ENCODE measurements at places on chromosomes 3 and 15.
A peak's percentile ranks its signal among the peaks of the same experiment; 100 is the strongest.

DNA sequence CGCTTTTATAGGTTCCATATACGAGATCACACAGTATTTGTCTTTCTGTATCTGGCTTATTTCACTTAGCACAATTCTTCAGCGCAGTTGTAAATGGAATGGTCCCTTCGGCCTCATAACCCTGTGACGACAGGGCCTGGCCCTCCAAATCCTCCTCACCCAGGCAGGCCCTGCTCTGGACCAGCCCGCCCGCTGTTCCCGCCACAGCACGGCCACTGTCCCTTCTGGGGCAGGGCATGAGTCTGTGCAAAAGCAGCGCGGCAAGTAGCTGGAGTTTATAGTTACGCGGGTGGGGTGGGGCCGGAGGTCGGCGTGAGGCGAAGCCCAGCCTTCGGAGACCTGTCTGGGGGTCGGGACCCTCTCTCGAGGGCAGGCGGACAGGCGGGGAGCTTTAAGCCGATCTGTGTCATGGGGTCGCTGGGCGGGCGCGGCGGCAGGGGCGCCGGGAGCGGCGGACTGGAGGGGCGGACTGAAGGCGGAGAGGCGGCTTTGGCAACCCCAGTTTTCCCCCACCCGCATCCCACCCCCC lies 543 bp downstream of the ARPIN start:
- DNase-seq = no peak

GRCh38 chr3:34277110-34277509 lies 478.7 kb downstream of the PDCD6IP start:
- DNase-seq = no peak

DNA sequence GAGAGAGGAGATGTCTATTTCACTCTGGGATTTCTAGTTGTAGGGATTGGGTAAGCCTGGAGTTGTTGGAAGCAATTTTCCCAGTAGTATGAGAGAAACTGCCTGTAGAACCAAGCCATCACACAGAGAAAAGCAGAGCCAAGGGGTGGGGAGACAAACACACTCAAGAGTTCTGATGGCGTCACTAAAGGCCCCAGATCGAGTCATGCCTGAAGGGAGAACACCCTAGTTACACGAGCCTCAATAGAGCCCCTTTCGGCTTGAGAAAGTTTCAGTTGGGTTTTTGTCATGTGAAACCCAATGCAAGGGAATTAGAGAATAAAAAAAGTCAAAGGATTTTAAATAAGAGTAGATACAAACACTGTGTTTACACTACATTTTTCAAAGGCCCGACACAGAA lies 66.1 kb upstream of the PFN2 start:
- DNase-seq = no peak

DNA sequence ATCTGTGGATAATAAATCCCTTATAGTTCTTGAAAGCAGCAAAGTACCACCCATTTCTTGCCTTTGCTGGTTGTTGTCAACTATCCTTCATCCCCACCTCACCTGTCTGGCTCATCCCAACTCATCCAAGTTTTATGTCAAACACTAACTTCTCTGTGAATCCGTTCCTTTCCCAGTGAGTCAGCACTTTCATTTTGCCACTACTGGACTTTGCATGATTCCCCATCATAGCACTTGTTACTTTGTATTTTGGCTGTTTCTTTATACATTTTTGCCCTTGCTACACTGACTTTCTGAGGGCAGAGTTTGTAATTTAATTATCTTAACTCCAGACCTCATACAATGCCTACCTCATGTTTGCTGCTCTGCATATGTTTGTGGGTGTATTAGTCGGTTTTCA lies 90.8 kb upstream of the RORA start:
- no peak for DNase-seq

GRCh38 chr3:147313513-147313912 lies 92.8 kb downstream of the ZIC4 start:
- DNase-seq = no peak

GRCh38 chr3:187944390-187945179 lies 199.3 kb upstream of the BCL6 start:
- DNase-seq = no peak

GRCh38 chr3:77125966-77126365 lies 86.1 kb downstream of the ROBO2 start:
- no peak for DNase-seq

DNA sequence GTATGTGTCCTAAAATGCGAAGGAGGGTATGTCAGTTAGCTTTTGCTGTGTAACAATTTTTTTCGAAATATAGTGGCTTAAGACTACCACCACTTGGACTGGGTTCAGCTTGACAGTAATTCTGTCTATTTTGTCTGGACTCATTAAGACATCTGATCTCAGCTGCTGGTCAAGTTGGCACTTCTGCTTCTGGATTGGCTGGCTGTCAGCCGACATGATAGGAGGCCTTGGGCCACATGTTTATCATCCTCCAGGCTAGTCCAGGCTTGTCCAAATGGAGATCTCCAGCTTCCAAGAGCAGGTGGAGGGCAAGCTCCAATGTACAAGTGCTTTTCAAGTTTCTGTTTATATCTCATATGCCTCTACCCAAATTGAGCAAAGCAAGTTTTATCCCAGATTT lies 95.9 kb downstream of the GALK2 start:
- DNase-seq = no peak

- DNase-seq = no peak
Measured at GRCh38 chr15:58387130-58387529, 44.7 kb upstream of the LIPC start.

DNA sequence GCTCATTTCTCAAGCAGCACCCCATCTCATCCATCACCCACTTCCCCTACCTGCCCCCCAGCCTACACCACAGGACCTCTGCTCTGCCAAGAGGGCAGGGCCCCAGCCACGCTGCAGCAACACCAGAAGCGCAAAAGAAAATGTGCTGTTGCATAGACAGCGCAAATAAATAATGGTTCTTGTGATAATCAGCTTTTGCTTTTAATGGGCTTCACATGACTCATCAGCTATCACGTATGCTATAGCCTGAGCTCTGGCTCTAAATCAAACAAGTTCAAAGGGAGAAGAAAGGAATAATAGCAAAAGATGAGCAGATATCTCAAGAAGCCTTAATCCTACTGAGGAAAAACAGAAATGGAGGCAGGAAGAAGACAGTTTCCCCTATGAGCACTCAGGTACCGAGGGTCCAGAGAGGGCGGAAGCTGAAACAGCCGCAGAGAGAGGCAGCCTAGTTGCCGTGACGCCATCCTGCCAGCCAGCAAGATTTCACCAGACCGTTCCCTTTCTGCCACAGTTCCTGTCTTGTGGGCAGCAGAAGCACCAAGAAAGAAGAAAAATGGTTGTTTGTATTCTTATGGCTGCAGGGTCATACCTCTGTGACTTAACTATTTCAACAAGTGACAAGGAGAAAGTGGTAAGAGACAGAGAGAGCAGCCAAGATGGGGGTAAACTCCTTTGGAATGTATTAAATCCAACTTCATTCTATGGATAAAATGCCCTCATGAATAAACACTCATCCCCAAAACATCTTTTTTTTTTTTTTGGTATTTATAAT lies 22.0 kb downstream of the RAB27A start:
- peak; percentile 40 for DNase-seq

DNA sequence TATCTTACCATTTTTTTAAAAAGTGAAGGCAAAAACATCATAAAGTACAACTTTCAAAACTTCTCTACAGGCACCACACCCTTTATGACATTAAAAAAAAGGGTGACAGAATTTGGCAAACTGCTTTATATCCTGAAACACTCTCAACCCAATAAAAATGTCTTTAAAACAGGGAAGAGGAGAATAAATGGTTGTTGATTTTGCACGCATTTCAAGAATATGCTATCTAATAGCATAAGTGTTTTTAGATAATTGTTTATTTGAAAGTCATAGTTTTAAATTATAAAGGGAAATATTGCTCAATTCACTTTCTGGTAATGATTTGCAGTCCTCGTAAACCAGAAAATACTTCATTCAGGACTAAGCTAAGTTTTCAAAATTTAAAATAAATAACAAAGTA lies 1.7 kb upstream of the PCOLCE2 start:
- no peak for DNase-seq

GRCh38 chr15:66157507-66157906 lies 96.0 kb downstream of the MEGF11 start:
- DNase-seq = no peak

DNA sequence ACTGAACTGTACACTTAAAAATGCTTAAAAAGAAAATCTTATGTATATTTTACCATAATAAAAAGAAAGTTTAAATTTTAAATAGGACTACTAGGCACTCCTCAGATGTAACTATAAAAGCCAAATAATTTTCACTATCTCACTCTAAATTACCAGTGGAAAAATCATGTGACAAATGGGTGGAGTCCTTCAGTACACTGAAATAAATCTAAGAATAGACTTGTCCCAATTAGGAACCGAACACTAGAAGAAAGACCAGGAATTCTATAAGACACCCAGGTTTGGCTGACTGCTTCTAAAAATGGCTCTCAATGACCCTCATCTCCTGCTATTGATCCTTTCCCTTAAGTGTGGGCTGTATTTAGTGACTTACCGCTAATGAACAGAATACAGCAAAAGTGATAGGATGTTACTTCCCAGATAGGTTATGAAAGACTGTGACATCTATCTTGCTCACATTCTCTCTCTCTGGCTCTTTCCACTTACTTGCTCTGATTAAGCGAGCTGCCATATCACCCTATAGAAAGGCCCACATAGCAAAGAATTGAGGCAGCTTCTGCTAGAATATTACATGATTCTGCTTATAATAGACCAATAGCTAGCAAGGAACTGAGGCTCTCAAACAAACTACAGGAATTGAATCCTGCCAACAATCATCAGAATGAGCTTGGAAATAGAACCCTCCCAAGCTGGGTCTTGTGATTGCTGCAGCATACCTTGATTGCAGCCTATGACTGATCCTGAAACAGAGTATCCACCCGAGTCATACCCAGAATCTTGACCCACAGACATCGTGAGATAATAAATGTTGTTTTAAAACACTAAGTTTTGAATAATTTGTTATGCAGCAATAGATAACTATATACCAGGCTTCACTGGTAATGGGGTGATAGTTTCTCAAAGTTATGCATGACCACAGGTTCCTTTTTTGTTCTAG lies 16.9 kb downstream of the TTBK2 start:
- DNase-seq = no peak

DNA sequence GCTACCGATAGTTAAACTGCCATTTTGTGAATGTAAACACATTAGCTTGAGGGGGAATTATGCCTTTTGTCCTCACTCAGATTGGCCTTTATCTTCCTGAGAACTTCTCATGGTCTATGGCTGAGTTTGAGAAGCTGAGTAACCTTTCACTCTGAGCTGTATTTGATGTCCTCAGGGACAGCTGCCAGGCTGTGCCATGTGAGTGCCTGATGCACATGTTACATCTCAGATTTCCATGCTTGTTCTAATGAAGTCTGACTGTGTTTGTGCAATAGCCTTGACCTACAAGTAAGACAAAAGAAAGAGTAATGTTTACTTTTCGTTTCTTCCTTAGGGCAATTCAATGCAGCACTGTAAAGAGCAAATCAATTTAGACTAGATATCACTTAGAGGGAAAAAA lies 44.1 kb upstream of the ARL6 start:
- DNase-seq = no peak

GRCh38 chr15:69725275-69725674 lies 272.7 kb downstream of the RPLP1 start:
- DNase-seq = no peak

DNA sequence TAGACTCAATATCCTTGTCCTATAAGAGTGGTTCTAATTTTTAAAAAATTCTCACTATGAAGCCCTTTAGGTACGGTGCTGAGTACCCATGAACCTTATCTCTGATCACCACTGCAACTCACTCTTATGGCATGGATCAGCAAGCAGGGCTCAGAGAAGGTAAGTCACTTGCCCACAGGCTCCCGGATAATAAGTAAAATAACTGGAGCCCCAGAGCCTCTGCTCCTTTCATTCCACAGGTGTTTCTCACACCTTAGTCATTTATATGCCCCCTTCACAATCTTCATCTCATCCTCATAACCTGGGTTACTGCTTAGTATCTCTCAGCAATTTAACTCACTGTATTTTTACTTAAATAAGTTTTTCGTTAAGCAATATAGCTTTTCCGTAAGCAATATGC lies 28.4 kb upstream of the AKAP13 start:
- DNase-seq = no peak

GRCh38 chr15:85725564-85725963 lies 69.2 kb downstream of the KLHL25 start:
- DNase-seq = no peak

DNA sequence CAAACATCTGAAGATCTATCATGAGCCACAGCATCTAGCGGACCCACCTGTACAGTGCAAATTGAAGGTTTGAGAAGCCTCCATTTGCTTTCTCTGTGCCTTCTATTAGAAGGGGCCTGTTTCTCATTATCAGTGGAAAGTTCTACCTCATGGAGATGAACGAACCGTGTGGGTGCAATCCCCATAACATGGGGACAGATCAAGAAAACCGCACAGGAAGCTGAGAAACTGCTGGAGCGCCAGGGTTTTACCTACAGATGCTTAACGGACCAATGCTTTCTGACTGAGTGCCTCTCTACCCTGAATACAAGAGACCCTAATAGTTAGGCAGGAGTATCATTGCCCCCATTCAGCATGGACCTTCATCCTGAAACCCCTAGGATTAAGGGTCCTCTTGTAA lies 53.5 kb downstream of the CYP19A1 start:
- no peak for DNase-seq

DNA sequence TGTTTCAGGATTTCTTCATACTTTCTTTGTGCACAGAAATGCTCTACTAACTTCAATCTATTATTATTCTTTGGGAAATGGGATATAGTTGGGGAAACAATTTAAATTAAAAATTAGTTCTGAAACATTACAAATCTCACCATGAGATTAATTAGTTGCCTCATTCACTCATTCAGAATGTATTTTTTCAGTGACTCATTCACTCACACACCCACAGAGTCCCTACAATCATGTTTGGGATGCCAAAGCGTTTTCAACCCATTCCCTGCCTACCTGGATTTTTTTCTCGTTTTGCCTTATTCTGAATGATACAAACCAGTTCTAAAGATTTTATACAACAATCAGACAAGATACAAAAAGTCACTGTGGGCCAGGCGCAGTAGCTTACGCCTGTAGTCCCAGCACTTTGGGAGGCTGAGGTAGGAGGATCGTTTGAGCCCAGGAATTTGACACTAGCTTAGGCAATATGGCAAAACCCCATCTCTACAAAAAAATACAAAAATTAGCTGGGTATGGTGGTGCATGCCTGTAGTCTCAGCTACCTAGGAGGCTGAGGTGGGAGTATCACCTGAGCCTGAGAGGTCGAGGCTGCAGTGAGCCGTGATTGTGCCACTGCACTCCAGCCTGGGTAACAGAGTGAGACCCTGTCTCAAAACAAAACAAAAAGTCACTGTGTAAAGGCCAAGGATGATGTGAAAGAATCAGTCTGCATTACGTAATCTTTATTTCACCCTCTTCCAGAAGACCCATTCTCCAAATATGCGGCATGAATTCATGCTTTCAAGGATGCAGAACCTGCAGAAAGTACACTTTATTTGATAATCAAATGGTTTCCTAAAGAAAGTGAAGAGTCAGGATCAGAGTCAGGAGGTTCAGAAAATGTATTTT lies 34.8 kb upstream of the ARHGEF3 start:
- no peak for DNase-seq

GRCh38 chr15:51642696-51643095 lies 20.1 kb upstream of the DMXL2 start:
- DNase-seq = no peak

Measured in stimulated activated CD8-positive, alpha-beta memory T cell treated with anti-CD3 and anti-CD28 coated beads, Interleukin-7, amount 100 ng/mL, for 1 hour (primary cell).